ENCODE measurements at places on chromosomes 1 and 21. TPM values are rescaled to one million over a fixed set of nuclear protein-coding genes. Genes with fewer than 3 reads are reported as not detected.

DNA sequence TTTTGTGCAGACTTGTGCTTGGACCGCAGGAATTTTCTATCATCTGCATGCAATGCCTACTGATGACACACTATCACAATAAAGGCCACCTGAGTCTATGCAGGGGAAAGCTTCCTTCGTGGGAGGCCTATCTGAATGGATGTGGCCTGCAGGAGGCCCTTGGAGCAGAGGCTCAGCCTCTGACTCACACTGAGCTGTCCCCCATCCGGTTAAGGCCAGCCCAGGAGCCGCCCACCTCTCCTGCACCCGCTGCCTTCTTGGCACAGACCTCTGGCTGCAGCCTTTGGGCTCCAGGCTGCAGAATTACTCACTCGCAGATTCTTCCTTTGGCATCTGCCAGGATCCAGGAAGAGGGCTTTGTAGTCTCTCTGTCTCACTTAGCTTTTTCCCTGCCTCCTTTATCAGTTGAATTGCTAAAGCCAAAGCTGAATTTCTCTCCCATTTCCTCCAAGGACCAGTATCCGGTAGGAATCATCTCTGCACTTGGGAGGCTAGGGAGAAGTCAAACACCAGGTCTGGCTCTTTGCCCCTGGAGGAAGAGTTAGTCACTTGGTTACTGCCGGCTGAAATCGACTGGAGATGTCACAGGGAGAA, 65.1 kb upstream of the JUN start:
- no peak for DNase-seq

DNA sequence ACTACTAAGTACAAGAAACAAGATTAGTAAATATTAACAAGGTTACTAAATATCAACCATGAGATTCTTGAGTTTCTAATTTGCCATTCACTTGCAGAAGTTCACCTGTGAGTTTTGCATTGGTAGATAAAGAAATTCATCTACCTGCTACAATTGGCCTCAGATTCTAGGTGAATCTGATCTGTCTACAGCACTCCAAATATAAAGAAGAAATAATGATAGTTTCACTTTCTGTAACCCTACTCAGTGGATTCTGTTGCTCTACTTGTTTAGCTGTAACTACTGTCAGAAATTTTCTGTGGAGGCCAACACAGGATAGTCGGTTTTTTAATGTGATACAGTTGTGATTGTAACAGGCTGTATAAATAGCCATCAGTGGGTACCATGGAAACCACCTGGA, 118.6 kb downstream of the NR5A2 start:
- DNase-seq = no peak

- DNase-seq = no peak
Observed at GRCh38 chr1:221565711-221566110, 176.2 kb downstream of the DUSP10 start.

- DNase-seq = peak; percentile 82
Observed at GRCh38 chr1:10909697-10910680, 102.5 kb upstream of the TARDBP start.

- no peak for DNase-seq
Observed at GRCh38 chr1:92118826-92119225, 38.7 kb downstream of the BTBD8 start.

DNA sequence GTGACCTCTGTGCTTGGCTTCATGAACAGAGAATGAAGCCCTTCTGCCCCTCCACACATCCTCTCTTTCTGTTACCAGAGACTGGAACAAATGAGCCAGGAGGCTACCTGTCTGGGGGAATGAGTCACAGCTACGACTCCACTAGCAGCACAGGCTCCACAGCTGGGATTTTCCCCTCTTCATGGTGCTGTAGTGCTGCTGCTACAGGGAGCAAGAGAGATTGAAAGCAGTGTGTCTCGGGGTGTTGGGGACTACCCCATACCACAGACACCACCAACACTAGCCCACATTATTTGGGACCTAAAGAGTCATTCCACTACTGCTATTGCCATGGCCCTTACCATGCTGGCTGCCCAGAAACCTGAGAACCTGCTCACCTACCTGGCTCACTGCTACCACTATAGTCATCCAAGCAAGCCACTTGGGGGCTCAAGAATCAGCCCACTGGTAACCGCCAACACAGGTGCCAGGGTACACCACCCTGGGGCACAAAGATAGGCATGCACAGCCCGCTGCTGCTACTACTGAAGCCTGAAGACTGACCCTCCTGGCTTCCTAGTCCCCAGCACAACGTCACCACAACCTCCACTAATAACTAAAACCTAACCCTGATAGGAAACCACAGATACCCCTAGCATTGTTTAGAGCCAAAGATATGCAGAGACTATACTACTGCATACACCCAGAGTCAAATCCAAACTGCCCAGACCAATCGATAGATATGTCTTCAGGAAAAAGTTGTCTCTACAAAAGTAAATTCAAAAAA, 17.7 kb downstream of the CD1E start:
- no peak for DNase-seq

DNA sequence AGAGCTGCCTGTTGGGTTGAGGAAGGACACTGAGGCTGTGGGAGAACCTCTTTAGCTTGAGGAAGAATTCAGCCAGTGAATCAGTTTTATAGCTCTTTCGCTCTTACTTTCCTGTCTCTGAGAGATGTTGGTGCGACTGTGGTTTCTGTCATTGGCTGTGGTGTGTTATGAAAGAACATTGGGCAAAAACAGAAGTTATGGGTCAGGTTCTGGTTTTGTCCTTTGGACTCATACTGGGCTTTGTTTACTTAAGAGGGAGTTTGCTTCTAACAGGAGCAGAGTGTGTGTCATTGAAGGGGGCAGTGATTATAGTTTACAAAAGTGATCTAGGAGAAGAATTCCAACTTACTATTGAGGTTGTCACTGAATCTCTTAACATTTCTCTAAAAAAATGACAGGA, 97.0 kb downstream of the TLR5 start:
- DNase-seq = no peak

DNA sequence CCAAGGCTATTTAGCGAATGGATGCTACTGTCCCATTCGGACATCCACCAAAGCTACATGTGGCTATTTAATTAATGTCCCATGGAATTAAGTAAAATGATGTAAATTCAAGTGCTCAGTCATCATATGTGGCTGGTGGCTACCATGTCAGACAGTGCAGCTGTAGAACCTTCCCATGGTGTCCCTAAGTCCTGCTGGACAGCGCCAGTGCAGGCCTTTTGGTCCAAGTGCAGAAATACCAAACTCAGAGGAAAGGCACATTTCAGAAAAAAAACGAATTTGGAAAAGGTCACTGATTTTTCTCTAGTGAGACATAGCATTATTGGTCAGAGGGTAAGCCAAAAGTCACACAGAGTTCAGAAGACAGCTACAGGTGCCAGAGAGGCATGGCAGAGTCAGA, 17.6 kb downstream of the TMPRSS2 start:
- DNase-seq = no peak

DNA sequence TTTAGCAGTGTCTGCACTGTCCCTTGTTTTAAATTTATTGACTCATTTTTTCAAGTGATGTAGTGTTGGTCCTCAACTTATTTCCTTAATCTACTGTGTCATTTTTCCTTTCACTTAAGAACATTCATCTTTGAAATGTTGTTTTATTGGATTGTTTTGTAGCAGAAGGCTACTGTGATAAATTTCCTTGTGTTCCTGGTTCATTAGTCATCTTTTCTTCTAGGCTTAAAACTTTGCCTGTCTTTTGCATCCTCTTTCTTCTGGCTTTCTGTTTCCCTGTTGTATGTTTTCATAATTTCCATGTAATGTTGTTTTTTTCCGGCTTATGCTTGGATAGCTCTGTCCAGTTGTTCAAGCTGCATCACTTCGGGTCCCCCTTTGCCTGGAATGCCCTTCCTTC, 61.9 kb downstream of the UBE2T start:
- DNase-seq = no peak

- DNase-seq = no peak
Observed at GRCh38 chr1:40029608-40030007, 10.9 kb upstream of the CAP1 start.

- no peak for DNase-seq
Observed at GRCh38 chr1:247085310-247085709, 6.7 kb upstream of the ZNF670 start.

- DNase-seq = no peak
Observed at GRCh38 chr1:237879195-237879594, 11.5 kb downstream of the ZP4 start.

GRCh38 chr1:209399800-209400199, 183.7 kb upstream of the CAMK1G start:
- no peak for DNase-seq

GRCh38 chr1:75908717-75909152, 23.5 kb downstream of the ASB17 start:
- DNase-seq = no peak

GRCh38 chr1:21907079-21907418, 30.1 kb downstream of the HSPG2 start:
- no peak for DNase-seq

GRCh38 chr1:1835546-1835945, 55.3 kb downstream of the GNB1 start:
- no peak for DNase-seq

GRCh38 chr1:111731956-111732355, 7.2 kb downstream of the INKA2 start:
- no peak for DNase-seq

DNA sequence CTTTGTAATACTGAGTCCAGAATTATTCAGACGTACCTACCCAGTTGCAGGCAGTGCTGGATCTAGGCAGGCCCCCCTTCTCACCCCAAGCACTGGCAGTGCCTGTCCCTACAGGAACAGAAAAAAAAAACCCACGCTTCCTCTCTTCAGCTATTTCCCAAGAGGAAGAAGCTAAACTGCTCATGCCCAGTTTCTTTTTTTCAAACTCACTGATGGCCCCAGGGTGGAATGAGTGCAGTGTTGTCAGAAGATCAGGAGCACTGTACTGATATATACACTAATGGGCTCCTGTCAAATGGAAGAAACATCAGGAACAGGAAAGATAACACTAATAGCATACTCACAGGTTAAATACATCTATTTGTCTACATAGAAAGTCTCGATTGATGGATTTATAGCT, 28.2 kb upstream of the DOCK7 start:
- DNase-seq = no peak

GRCh38 chr1:158426137-158426536, at the start of gene OR10K2:
OR10K2 (minus strand) TSS chr1:158426237; CDS start chr1:158420866, 5,371 bp downstream.
- no peak for DNase-seq

DNA sequence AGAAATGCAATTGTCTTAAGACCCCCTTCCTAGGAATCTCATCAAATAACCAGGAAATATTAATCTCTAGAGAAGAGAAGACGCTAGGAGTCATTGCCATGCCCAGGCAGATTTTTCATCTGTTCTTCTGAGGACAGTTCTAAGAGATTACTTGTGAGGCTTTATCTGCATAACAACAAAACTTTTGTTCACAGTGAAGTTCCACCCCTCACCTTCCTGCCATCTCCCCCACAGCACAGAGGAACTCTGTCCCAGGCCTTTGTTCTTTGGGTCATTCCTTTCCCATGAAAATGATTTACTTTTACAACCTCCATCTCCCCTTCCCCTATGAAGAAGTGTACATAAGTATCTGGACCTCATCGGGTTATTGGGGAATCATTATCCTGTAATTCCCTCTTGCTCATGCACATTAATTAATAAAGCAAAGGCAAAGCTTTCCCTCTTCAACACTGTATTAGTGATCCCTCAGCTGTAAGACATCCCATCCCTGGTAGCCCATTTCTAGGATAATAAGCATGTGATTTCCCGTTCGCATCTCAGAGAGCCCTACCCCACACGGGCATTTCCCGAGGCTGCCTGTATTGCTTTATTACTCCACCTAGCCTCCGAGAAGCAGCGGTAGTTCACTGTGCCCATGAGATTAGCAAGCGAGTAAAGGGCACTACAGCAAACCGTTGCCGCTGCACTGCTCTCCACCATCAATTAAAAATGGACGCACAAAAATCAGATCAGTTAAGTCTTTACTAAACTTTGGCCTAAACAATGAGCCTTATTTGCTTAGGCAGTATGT, 384.4 kb upstream of the CAMK1G start:
- no peak for DNase-seq

GRCh38 chr1:243291292-243291691, 35.5 kb downstream of the SDCCAG8 start:
- no peak for DNase-seq

GRCh38 chr1:94322696-94323095, 85.3 kb upstream of the ARHGAP29 start:
- DNase-seq = no peak

DNA sequence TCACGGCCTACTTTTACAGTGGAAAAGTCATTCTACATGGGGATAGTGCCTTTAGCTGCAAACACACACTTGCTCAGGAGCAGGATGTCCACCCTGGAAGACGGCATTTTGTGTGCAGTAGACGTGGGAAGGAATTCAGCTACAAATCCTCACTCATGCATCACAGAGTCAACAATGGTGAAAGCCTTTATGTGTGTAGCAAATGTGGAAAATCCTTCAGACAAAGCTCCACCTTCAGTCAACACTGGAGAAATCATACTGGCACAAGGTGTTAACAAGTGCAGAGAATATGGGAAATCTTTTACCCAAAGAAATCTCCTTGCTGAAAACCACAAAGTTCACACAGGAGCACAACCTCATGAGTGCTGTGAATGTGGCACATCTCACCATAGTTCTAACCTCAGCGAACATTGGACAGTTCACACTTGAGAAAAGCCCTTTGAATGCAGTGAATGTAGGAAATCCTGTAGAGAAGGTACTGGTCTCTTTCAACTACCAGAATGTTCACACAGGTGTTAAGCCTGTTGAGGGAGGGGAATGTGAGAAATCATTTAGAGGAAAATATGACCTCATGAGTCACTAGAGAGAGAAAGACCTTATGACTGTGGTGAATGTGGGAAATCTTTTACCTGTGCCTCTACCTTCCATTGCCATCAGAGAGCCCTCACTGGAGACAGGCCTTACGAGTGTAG, 101.8 kb downstream of the PTGS2 start:
- DNase-seq = no peak

Gene AGPAT3
- total RNA-seq = 34.6 TPM

Gene PALMD
- total RNA-seq = not detected

Gene CFHR4
- not detected for total RNA-seq

Gene GPR153
- 0.65 TPM for total RNA-seq

Gene NOL9
- 67.9 TPM for total RNA-seq

Gene TP73
- total RNA-seq = not detected

Gene FCRLB
- total RNA-seq = 0.24 TPM

Gene SH3BGR
- total RNA-seq = not detected
